ENCODE measurements at places on chromosomes 13 and 19.

- DNase-seq = peak; percentile 92
These were observed 192.6 kb downstream of the KATNAL1 start for GRCh38 chr13:30114571-30115256.

GRCh38 chr19:49689133-49690078 is at the start of gene ADM5:
TSS of gene ADM5 (plus strand) at chr19:49689594. CDS start at chr19:49689838, 244 bp downstream.
- DNase-seq = peak; percentile 63

- DNase-seq = peak; percentile 83
These were observed 5.8 kb downstream of the PCDH9 start for GRCh38 chr13:67224148-67224846.

DNA sequence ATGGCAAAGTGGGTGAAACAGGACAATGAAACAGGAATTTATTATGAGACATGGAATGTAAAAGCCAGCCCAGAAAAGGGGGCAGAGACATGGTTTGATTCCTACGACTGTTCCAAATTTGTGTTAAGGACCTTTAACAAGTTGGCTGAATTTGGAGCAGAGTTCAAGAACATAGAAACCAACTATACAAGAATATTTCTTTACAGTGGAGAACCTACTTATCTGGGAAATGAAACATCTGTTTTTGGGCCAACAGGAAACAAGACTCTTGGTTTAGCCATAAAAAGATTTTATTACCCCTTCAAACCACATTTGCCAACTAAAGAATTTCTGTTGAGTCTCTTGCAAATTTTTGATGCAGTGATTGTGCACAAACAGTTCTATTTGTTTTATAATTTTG is 8.6 kb downstream of the CLN5 start:
- DNase-seq = no peak

- no peak for DNase-seq
These were observed 407 bp downstream of the RAB3A start for GRCh38 chr19:18203408-18203862.

DNA sequence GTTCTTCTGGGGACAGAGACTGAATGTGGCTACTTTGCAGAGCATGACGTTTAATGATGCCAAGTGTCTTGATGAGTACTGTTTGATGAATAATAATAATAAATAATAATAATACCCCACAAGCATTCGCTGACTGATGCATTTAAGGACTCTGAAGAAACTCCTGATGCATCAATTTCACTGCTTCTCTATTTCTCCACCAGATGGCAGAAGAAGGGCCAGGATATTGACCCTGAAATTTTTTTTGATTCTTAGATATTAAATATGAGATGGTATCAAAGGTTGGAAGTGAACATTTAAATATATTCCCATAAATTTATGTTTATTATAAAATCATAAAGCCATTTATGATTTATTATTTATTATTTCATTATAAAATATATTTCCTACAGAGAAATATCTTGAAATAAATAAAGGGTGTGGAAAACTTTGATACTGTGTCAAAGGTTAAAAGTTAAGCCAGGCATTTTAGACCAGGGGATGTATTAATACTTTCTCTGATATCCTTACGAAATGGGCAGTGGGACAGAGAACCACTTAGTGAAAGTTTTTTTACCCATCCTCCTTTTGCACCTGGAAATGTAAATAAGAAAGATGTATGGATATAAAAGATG is 170.9 kb downstream of the LACC1 start:
- peak; percentile 50 for DNase-seq

GRCh38 chr19:18865106-18865972 is 30.6 kb downstream of the CERS1 start:
- DNase-seq = no peak

GRCh38 chr13:51419001-51419636 is 33.7 kb downstream of the INTS6 start:
- peak; percentile 60 for DNase-seq

GRCh38 chr19:45927565-45928261 is 13.1 kb upstream of the NANOS2 start:
- peak; percentile 93 for DNase-seq

DNA sequence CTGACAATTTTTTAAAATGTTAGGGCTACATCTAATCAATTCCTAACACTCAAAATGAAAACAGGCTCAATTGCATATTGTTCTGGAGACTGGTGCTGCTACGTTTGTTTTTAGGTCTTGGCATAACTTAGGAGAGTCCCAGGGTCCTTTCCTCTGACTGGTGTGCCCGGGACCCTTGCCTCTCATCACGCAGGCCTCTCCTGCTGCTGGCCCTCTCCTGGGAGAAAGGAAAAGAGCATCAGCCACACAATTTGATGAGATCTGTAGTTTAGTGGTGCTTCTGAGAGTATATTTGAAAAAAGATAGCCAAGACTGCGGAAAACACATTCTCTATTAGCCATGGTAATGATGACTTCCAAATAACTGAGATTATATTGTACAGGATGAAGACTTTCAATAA is 380.0 kb downstream of the KLF12 start:
- DNase-seq = no peak

DNA sequence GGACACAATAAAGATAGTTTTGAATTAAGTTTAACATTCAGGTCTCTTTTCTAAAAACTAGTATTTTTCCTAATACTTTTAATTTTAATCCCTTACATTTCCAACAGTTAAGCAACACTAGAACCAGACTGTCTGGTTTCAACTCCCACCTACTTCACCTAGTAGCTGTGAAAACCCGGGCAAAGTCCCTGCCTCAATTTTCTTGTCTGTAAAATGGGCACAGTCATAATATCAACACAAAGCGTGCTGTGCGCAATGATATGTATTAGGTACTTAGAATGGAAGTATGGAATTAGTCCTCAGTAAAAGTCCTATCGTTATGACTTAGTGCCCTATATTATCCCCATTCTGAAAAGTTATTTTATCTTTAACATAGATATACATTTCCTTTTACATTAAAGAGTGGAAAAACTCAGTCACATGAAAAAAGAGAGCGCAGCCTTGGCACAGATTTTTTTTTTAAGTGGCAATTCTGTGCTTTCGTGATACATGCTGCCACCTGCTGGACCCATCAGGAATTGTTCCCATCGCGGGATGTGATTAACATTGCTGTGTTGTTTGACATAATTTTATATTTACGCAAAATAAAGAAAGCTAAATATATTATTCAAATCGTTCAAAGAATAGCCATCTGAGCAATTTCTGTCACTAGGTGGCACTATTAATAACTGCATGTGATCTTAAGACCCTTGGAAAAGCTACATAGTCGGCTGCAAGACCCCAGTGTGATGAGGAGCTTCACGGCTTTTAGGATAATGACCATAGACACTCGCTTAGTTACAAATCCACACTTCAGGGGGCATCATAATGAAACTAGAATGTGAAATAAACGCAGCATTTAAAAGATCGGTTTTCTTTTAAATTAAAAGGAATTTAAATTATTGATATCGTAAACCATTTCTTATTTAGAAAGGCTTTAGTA is 59.9 kb downstream of the LIG4 start:
- peak; percentile 65 for DNase-seq

GRCh38 chr19:39927076-39927475 is 7.4 kb downstream of the FCGBP start:
- no peak for DNase-seq

DNA sequence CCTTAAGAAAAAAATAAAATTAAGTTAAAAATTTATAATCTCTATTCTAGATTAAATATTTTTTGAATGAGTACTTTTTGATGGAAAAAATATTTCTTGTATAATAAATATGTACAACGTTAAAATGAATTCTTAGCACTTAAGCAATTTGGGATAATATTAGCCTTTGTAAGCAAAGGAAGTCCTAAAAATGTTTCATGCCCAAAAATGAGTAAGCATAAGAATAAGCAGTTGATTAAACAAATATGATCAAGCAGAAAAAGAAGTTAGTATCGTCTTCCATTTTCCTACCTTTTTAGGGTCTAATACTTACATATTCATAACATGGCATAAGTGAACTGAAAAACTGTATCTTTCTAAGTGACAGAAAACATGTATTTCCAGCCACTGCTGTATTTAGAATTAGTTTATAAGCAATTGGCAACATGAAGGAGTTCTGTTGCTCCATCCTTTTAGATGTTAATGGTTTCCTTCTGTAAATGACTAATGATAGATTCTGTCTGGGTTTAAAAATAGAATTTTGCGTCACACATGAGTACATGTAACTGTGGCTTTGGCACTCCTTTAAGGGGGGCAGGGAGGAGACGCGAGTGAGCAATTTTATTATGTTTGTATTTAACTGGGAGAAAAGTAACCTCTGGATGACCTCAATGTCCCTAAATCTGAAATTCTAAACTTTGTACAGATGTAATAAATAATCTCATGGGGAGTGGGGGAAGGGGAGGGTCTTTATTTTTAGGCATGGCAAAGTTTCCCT is 237.4 kb downstream of the RGCC start:
- DNase-seq = peak; percentile 12

DNA sequence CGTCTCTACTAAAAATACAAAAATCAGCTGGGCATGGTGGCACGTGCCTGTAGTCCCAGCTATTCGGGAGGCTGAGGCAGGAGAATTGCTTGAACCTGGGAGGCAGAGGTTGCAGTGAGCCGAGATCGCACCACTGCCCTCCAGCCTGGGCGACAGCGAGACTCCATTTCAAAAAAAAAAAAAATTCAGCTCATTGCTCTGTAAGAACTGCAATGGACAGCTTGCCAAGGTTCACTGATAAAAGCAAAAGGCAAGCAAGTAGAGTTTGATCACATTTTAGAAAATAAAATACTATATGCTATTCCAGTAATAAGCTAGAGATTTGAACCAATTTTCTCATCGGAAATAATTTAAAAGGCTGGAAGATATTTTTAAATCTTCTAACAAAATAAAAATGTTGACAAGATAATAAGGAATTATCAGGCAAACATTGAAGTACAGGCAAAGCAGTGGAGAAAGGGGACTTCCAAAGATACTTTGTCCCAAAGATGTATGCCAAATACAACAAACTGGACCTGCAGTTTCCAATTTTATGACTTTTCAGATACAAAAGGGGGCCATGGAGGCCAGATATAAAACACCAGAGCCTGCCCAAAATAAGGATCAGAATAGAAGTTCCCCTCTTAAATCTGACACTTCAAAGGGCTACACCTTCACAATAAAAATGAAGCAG is 29.6 kb downstream of the SLC6A16 start:
- no peak for DNase-seq

- DNase-seq = no peak
These were observed 7.0 kb downstream of the SBNO2 start for GRCh38 chr19:1166872-1167573.

GRCh38 chr19:43416951-43417623 is 2.4 kb downstream of the TEX101 start:
- no peak for DNase-seq

DNA sequence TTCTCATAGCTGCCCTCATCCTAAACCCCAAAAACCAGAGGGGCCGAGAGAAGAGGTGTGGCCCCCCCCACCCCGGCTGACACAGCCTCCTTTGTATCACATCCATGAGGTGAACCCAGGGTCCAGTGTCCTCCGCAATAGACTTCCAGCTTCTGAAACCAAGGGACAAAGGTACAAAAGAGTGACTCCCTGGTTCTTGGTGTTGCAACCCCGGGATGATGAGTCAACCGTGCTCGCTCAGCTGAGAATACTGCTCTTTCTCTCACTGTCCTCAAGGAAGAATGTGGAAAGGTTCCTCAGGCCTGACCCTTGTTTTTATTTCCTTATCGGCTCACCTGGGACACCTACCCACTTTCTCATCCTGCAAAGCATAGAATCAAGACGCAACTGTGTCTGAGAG is 5.5 kb downstream of the SLC15A1 start:
- DNase-seq = no peak

DNA sequence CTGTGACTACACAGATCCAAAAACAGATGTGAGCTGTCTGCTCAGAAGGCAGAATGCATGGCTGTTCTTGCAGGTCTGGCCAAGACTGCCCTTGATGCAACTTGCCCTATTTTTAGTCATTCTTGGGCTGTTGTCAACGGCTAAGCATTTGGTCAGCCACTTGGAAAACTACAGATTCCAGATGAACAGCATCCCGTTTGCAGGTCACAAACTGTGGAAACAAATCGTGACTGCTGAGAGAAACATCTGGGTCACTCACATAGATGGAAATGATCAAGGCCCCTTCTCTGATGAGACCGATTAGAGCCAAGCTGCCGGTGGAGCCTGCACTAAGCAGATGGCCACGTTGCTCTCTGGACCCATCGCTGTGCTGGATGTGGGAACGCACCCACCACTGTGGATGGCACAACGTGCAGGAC is 15.4 kb upstream of the METTL21C start:
- no peak for DNase-seq

DNA sequence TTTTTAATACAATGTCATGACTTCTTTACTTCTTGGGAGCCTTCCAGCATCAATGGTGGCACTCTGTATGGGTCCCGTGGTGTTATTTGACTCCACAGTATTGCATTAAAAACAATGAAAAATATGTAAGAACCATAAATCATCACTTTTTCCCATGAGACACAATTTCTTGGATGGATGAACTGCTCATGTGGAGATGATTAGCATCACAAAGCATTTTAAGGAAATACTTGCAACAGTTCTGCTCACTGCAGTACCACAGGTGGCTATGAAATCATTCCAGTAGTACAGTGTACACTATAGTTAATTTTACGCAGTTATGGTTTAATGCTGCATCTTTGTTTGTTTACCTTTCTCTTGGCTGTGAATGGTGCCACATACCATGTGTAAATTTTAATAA is 37.2 kb upstream of the C1QTNF9B start:
- DNase-seq = no peak

DNA sequence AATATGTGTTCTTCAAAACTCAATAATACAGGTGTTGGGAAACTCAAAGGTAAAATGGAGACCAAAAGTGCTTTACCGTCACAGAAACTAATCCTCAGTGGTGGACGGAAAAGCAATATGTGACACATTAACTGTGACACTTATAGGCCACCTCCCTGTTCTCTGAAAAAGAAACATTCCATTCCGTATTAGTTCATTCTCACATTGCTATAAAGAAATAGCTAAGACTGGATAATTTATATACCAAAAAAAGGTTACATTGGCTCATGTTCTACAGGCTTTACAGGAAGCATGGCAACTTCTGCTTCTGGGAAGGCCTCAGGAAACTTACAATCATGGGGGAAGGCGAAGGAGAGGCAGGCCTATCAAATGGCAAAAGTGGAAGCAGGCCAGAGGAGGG is 435.3 kb upstream of the HTR2A start:
- no peak for DNase-seq

DNA sequence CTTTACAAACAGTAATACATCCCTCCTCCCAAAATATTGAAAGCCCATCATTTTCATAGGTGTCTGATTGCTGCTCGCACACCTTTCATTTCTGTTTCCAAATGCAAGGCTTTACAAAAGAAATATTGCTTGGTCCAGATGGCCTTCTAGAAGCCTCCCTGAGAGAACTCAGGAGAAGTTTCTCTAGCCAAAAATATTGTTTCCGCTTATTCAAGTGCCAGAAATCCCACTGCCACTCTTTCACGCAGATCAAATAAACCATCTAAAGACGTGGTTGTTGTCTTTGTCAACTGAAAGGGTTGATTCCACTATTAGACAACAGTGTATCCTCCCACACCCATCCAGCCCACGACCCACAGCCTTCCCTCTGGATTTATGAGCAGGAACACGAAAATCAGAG is 96.2 kb downstream of the ZIC5 start:
- no peak for DNase-seq

GRCh38 chr19:13155472-13156359 is 5.5 kb downstream of the IER2 start:
- DNase-seq = peak; percentile 98

Measured in B cell (primary cell).